Left ventricle myocardium inferior (tissue), 1 donor: ENCODE measurements at places on chromosomes 3 and 15. TPM values are rescaled to one million over a fixed set of nuclear protein-coding genes. Genes with fewer than 3 reads are reported as not detected.

The TM4SF1 gene
- 103 TPM for total RNA-seq

The CLRN1 gene
- not detected for total RNA-seq

The GABRR3 gene
- total RNA-seq, result not detected

The SNX22 gene
- total RNA-seq, result 2.0 TPM

The ZPLD1 gene
- total RNA-seq, result not detected

The CDHR4 gene
- total RNA-seq, result not detected

- no peak overlapping the region for H3K4me3 ChIP-seq
- H3K4me1 ChIP-seq, result peaks cover 25% of the 10 kb centered on the region
- peak overlapping the region; percentile 59 for H3K27ac ChIP-seq
- DNase-seq, result no peak
Observed at GRCh38 chr3:99901200-99901926, 83.7 kb downstream of the CMSS1 start.

- no peak overlapping the region for H3K27ac ChIP-seq
- no peaks in the 10 kb centered on the region for H3K36me3 ChIP-seq
- DNase-seq, result no peak
- no peak overlapping the region for H3K4me3 ChIP-seq
- H3K4me1 ChIP-seq, result no peaks in the 10 kb centered on the region
Observed at GRCh38 chr3:82581350-82581749, 819.9 kb upstream of the GBE1 start.

DNA sequence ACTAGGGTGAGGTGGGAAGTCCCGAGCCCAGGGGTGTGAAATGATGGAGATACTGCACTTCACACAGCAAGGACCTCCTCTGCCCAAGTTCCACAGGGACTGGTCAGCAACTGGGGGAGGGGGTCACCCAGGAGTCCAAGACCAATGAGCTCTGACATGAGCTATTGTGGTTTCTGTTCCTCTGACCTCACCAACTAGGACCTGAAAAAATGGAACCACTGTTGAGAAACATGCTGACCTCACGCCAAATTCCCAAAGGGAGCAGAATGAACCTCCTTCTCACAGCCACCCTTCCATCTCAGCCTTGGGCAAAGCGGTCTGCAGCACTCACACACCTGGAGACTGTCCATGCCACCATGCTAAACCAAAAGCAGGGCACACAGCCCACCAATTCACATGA is 69.3 kb downstream of the LRIG1 start:
- peaks cover 92% of the 10 kb centered on the region for H3K4me1 ChIP-seq
- no peaks in the 10 kb centered on the region for H3K36me3 ChIP-seq
- H3K4me3 ChIP-seq, result no peak overlapping the region
- no peaks in the 10 kb centered on the region for H3K27me3 ChIP-seq
- H3K27ac ChIP-seq, result peak overlapping the region; percentile 61

DNA sequence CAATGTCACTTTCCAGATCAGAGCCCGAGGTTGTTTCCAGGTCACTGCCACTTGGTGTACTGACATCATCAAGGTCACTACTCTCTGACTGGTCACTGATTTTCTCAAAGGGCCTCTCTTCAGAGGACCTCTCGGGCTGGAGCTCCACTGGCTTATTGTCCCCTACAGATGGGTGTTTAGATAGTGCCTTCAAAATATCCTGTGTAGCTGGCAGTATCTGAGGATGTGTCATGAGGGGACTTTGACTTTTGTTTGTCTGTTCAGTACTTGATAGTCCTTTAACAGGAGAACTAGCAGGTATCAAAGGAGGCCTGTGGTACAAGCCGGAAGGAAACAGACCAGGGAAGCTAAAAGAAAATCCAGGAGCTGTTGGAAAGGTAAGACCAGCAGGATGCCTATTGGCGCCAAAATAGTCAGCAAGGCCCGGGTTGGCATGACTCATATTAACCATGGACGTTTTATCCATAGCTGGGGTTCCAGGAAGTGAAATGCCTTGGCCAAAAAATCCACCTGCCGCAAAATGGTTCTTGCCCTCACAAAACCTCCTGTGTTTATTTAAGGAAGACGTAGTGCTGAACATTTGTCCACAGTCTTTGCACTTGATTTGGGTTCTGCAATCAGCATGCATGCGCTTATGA is 547.3 kb downstream of the MECOM start:
- H3K27me3 ChIP-seq, result no peaks in the 10 kb centered on the region
- H3K36me3 ChIP-seq, result peaks cover 15% of the 10 kb centered on the region
- H3K4me1 ChIP-seq, result peaks cover 41% of the 10 kb centered on the region
- no peak for DNase-seq
- H3K4me3 ChIP-seq, result no peak overlapping the region

DNA sequence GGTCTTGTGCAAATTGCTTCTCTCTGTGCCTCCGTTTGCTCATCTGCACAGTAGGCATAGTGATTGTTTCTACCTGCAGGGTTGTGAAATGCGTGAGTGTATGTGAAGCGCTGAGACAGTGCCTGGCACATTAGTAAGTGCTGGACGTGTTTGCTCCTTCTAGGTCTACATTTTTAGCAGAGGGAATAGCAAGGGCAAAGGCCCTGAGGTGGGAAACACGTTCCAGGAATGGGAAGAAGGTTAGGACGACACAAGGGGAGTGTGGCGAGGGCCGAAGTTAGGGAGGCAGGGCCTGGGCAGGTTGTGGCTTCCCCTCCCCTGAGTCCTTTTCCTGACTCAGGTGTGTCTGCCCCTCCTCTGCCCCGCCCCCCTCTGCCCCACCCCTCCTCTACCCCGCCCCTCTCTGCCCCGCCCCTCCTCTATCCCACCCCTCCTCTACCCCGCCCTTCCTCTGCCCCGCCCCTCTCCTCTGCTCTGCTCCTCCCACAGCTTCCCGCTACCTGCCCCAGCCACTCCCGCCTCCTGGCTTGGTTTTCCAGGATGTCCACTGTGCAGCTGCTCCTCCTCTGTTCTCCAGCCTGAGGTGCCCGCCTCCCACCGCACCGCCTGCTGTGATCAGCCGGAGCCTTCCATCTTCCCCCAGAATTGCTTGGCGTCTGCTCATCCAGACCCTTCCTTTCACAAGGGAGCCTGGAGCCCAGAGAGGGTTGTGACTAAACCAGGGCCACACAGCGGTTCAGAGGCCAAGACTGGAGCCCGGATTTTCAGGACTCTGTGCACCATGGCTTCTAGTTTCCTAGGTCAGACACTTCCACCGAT is 31.1 kb upstream of the SMAD6 start:
- H3K36me3 ChIP-seq, result no peaks in the 10 kb centered on the region
- no peaks in the 10 kb centered on the region for H3K4me1 ChIP-seq
- H3K4me3 ChIP-seq, result no peak overlapping the region
- H3K27me3 ChIP-seq, result no peaks in the 10 kb centered on the region
- H3K27ac ChIP-seq, result no peak overlapping the region

DNA sequence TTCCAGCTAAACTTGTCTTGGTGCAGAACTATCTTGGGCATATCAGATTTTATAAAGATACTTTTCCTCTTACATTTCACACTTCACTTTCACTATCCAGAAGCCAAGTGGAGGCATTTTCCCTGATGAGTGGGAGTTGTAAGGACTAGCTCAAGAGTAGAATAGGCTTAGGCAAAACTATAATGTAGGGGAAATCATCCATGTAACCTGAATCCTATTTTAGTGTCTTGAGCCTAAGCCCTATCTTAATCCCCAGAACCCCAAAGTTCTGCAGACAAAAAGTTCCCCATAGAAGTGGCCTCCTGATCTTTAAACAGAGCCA is 42.2 kb upstream of the CD47 start:
- H3K4me3 ChIP-seq, result no peak overlapping the region
- H3K36me3 ChIP-seq, result no peaks in the 10 kb centered on the region
- peaks cover 14% of the 10 kb centered on the region for H3K4me1 ChIP-seq
- DNase-seq, result no peak

- H3K27ac ChIP-seq, result no peak overlapping the region
- H3K27me3 ChIP-seq, result peaks cover 38% of the 10 kb centered on the region
- no peak for DNase-seq
- H3K36me3 ChIP-seq, result no peaks in the 10 kb centered on the region
- H3K4me3 ChIP-seq, result no peak overlapping the region
Observed at GRCh38 chr3:10927551-10927950, 65.0 kb upstream of the SLC6A1 start.

DNA sequence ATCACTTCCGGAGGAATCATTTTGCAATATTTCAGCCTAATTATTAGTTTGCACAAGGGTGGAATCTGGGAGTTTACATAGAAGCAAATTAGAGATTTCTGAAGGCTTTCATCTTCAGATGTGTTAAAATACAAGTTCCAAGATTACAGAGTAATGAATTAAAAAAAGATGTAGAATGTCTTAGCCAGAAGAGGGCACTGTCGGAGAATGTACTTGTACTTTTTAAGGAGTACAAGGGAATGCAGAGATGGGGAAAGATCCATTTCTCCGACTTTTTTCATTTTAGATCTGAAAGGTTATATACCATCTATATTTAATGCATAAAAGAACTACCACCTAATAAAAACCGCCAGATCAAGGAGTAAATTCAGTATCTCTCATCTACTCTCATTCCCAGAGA is 43.1 kb upstream of the WDR5B start:
- H3K36me3 ChIP-seq, result peaks cover 65% of the 10 kb centered on the region
- no peaks in the 10 kb centered on the region for H3K27me3 ChIP-seq
- no peaks in the 10 kb centered on the region for H3K4me1 ChIP-seq
- no peak for DNase-seq
- H3K4me3 ChIP-seq, result no peak overlapping the region

DNA sequence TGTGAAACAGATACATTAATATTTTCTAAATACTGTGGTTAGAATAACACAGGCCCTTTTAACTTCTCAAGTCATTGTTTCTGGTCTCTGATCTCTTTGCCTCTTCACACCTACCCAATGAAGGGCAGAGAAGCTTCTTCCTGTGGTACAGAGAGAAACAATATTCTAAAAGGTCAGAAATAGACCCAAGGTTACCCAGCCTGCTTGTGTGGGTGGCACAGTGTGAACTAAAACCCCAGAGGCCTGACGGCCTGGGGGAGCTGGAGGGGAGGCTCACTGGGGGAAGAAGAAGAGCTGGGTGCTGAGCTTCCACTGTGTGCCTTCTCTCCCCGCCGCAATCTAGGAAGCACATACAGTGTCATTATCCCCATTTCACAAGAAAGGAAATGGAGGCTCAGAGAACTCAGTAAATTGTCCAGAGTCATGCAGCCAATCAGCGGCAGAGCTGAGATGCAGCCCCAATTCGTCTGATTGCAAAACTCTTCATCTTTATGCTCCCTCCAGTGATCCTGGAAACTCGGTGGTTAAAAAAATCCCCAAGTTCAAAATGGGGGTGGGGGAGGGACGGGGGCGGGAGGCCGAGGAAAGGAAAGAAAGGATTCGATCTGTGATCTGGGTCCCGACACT is 64.1 kb upstream of the HEG1 start:
- no peaks in the 10 kb centered on the region for H3K27me3 ChIP-seq
- DNase-seq, result no peak
- peaks cover 43% of the 10 kb centered on the region for H3K4me1 ChIP-seq
- H3K4me3 ChIP-seq, result peak overlapping the region; percentile 0
- no peak overlapping the region for H3K27ac ChIP-seq

GRCh38 chr3:161224786-161225185 is 3.7 kb downstream of the NMD3 start:
- peak overlapping the region; percentile 98 for H3K4me3 ChIP-seq
- no peak overlapping the region for H3K27ac ChIP-seq
- H3K27me3 ChIP-seq, result no peaks in the 10 kb centered on the region
- peaks cover 73% of the 10 kb centered on the region for H3K4me1 ChIP-seq
- H3K36me3 ChIP-seq, result peaks cover 50% of the 10 kb centered on the region
- DNase-seq, result no peak
